WERI-Rb-1 (cell line): ENCODE measurements at places on chromosomes 3 and 15.

- DNase-seq, result no peak
These were observed 404.8 kb upstream of the RORA start for GRCh38 chr15:61633951-61634350.

GRCh38 chr15:62853841-62854225, 188.7 kb upstream of the TPM1 start:
- DNase-seq, result no peak

DNA sequence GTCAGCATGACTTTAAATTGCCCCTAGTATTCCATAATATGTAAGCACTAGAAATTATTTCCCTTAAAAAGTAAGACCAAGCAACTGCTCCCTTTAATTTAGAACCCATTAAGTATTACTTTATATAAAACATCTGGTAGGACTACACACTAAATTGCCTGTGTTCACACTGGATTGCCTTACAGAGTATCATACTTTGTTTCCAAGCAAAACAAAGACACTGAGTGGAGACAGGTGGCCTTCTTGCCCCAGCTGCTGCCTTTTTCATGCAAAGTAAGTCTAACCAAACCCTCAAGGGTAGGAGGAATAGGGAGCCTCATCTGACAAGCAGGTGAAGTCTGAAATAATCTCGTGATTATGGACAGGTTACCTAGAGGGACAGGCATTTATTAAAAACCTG, 87.3 kb downstream of the PEX5L start:
- no peak for DNase-seq

DNA sequence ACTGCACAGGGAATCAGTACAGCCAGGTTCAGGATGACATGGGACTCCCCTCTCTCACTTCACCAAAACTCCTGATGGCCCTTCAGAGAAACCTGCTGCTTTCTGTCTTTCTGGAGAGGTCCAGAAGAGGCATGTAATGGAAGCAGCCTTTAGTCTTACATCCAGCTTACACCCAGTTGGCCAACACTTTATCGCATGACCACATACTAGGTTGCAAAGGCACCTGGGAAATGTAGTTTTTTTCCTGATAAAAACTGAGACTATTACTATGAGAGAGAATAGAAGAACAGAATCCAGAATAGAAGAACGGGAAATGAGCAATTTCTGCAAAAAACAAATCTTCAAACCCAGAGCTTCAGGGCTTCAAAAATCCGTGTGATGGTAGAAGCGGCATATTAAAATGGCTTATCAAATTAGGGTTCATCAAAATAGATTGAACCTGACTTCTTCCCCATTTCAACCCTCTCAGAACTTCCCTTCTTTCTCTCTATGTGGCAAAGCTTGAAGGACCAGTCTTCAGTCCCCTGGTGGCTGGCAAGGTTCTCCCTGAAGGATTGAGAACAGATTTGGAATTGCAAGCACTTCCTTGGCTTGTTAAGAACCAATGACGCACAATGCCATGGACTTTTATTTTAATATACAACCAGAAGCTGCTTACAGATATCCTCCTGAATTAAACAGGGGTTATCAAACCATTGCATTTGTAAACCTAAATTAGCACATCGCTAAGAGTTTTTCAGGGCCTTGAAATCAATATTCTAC, 34.4 kb downstream of the CORO2B start:
- no peak for DNase-seq

GRCh38 chr3:124818398-124819091, 68.6 kb downstream of the ITGB5 start:
- DNase-seq, result no peak

DNA sequence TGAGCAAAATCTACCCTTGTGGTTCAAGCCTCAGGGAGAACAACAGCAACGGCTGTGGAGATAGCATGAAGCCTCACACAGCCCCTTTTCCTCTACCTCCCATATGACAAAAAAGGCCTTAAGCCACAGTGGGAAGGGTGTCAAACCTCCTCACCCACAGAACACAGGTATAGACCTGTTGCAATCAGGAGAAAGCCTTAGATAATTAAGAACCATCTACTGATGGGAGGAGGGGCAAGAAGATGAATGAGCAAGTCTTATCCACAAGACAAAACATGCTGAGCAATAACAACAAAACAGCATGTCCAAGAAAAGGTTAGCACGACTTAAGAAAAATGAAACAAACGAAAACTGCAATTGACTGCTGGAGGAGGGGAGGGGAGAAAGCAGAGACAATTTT, 272.9 kb upstream of the BCHE start:
- no peak for DNase-seq

DNA sequence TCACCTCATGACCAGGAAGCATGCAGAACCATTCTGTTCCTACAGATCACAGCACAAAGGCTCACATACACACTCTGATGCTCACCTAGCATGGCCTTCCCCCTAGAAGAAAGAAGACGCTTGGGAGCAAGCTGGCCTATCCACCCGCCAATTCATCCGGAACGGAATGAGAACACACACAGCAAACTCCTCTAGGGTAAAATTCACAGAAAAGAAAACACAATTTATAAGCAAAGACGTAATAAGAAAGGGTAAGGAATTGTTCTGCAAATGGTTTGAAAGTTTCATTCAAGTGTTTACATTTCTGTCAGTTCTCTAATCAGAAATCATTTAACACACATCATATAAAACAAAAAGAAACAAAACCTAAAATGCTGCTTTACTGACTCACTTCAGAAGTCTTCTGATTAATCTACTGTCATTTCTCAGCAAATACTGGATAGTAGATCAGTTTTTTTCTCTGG, 218.1 kb downstream of the OSBPL10 start:
- no peak for DNase-seq
